ENCODE measurements at places on chromosomes 6 and 20.

DNA sequence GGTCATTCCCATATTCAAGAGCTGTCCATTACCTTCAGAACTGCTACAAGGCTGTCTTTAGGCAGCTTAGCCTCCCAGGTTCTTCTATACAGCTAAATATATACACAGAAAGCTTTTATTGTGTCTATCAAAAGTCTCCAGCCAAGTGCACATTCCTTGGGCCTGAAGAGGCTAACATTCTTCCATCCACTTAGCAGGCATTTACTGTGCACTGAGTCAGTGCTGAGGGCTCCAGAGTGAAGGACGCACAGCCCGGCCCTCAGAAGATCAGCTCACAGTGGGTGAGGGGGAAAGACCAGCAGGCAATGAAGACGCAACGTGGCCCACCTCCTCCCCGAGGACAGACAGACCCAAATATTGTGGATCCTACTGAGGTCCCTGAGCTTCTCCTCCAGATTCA, 569.9 kb downstream of the CDH26 start:
- DNase-seq = no peak
- H3K4me3 ChIP-seq = no peak overlapping the region
- H3K36me3 ChIP-seq = no peaks in the 10 kb centered on the region
- no peaks in the 10 kb centered on the region for H3K27me3 ChIP-seq
- H3K27ac ChIP-seq = no peak overlapping the region

GRCh38 chr6:49519660-49520059, 19.9 kb downstream of the GLYATL3 start:
- peaks cover 2% of the 10 kb centered on the region for H3K27me3 ChIP-seq
- no peak overlapping the region for H3K27ac ChIP-seq
- H3K4me3 ChIP-seq = no peak overlapping the region

GRCh38 chr6:50097966-50098640, 48.4 kb upstream of the DEFB112 start:
- no peaks in the 10 kb centered on the region for H3K36me3 ChIP-seq
- DNase-seq = no peak
- no peaks in the 10 kb centered on the region for H3K27me3 ChIP-seq

GRCh38 chr6:36493859-36494258, 51.1 kb downstream of the KCTD20 start:
- H3K4me3 ChIP-seq = no peak overlapping the region
- no peak overlapping the region for H3K27ac ChIP-seq
- H3K4me1 ChIP-seq = peaks cover 6% of the 10 kb centered on the region
- DNase-seq = no peak

- no peak for DNase-seq
- no peaks in the 10 kb centered on the region for H3K27me3 ChIP-seq
- no peak overlapping the region for H3K4me3 ChIP-seq
- H3K36me3 ChIP-seq = no peaks in the 10 kb centered on the region
These were observed 996 bp upstream of the PRDM1 start for GRCh38 chr6:106084989-106085691.

DNA sequence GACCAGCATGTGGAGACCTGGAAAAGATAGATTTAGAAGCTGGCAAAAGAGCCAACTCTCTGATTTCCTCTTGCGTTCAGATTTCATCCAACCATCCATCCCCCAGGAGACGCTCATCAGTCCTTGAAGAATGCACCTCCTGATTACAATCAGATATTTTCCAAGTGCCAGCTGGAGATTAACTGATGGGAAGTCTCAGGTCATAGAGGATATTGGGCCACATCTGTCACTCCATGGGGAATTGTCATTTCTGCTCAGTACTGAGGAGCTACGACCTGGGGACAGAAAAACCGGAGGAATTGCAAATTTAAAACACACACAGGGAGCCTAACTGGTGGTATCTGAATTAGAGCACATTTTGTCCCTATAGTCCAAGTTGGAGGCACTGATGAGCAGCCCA, 496.2 kb upstream of the SULF2 start:
- DNase-seq = no peak
- H3K4me3 ChIP-seq = no peak overlapping the region
- no peaks in the 10 kb centered on the region for H3K4me1 ChIP-seq
- H3K27ac ChIP-seq = no peak overlapping the region
- H3K36me3 ChIP-seq = no peaks in the 10 kb centered on the region
